ENCODE measurements at places on chromosomes 1 and 21.

DNA sequence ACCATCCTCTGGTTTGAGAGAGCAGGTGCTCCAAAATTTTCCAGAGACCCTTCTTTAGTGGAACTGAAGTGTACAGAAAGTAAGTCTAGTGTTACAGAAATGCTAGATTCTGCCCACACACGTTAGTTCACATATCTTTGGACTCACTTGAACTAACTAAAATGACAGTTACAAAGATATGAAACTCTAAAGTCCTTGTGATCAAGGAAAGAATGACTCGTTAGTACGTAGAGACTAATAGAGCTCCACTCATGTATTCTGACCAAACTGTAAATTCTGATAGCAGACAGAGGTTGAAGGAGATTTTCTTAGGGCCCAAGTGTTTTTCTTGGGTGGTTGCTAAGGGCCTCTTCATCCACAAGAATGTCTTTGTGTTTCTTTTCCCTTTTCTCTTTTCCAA, 491.5 kb upstream of the B3GALT2 start:
- no peak for DNase-seq

GRCh38 chr21:32403201-32403777, 9.2 kb upstream of the EVA1C start:
- no peak for DNase-seq

DNA sequence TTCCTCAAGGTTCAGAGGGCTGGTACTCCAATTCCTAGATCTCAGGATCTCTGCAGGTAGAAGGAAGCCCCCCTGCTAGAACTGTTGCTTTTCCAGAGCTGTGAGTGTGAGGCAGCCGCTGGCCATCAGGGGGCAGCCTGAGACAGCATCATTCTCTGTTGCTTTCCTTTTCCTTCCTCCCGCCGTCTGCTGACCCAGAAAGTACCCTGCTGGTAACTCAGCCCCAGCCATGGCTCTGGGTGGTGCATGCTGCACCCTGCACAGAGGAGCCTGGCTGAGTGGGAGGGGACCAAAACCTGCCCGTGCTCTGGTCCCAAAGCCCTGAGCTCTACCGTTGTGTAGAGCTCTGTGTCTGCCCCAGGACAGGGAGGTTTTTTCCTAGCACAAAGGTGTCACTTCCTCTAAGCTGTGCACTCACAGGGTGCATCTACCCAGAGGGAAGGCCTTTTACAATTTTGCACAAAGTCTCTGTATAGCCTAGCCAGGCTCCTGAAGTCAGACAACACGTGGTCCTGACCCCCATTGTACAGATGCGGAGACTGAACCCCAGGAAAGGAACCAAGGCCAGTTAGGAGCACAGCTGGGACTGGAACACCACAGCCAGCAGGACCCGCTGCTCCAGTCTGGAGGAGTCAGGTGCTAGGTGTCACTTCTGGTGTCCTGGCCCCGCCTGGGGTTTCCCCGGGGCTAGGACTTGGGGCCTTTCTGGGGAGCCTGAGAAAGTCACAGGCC, 5.6 kb upstream of the FAM131C start:
- peak; percentile 71 for DNase-seq

GRCh38 chr1:102191723-102192122, 195.0 kb upstream of the OLFM3 start:
- peak; percentile 2 for DNase-seq

DNA sequence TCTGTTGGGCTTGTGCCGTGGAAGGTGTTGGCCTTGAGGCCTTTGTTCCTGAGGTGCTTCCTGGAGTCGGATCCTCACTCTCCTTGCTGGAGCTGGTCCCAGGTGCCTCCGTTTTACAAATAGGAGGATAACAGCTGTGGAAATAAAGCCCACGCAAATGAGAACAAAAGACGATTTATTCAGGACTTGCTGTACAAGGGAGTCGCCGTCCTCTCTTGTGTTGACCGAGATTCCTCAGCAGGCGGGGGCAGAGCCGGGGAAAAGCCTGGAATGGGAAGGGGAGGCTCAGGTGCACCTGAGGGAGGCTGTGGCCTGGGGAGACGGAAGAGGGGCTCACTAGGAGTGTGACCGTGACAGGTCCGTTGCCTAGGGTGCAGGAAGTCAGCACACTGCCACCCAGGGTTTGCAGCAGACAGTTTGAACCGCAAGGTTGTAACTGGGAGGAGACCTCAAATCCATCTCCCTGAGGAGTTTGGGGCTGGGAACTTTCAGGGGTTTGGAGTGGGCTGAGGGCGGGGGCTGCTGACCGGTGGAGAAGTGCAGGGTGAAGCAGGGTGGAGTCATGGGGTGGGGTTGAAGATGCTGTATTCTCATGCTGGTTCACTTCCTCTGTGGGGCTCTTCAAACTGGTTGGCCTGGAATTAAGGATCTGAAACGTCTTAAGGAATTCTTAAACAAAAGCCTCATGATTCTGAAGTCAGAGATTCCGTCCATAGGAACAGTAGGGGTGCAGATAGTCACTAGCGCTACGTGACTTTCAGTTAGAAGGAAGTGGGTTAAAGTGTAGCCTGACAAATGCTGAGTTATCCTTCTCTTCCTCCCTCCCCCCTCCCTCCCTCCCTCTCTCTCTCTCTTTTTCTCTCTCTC, 2.6 kb upstream of the CSTB start:
- DNase-seq, result peak; percentile 47

DNA sequence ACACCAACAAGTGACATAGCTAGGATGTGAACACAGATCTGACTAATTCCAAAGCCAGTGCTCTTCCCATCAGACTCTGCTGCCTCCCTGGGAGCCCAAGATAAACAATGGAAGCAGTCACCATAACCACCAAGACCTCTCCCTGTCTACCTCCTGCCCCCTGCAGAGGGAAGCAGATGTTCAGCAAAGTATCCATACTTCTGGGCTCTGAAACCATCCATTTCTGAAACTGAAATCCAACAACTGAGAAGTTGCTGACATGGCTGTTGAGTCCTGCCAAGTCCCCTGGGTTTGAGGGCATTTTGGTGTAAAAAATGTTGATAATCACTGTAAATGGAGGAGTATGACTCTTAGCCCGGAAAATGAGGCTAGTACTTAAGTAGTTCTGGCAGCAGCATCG, 102.1 kb downstream of the TYW3 start:
- no peak for DNase-seq

DNA sequence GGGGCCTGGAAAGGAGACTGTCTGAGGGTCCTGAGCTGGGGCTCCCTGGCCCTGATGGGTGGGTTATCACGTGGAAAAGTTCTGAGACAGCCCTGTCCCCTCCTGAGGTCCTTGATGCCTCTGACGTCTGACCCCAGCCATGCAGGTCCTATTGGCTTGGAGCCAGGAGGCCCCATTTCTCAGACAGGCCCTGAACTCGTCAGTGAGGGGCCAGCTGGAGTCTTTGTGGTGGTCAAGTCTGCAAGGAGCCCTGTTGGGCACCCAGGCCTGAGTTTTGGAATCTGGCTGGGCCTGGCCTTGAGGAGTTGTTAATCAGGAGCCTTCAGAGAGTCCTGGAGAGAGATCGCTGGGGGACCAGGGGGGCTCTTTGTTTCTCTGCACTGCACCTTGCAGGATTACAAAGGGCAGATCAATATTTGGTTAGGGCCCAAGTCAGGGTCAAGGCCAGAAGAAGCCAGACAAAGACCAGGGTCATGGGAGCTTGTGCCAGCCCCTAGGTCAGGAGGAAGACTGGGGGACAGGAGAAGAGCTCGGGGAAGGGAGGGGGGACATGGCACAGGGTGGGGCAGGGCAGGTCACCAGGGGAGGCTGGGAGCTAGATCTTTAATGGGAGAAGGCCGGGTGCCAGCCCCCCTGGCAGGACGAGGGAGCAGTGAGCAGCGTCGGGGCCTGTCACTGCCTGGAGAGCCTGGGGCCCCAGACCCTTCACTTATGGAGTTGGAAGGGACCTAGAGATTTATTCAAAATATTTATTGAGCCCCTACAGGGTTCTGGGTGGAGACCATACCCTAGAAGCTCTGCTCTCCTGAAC, 83.2 kb downstream of the PTPRU start:
- DNase-seq, result no peak

GRCh38 chr1:151156515-151156819, at the start of gene TNFAIP8L2:
Gene TNFAIP8L2 (plus strand): TSS chr1:151156649. CDS start chr1:151158698, 2,049 bp downstream.
- no peak for DNase-seq

DNA sequence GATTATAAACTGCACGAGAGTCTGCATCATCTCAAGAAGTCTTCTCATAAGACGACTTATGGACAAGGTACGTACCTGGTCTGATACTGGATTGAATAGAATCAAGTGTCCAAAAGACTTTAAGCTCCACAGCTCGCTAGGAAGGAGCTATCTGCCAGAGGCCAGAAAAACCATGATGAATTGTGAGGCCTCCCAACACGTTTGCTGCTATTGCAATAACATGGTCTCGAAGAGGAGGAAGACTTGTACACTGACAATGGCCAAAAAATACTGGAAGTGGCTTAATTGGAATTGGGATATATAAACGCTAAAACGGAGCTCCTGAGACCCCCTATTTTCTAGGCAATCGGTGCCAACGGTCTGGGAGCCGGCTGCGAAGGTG, 534 bp downstream of the DNAJC28 start:
- DNase-seq, result no peak

DNA sequence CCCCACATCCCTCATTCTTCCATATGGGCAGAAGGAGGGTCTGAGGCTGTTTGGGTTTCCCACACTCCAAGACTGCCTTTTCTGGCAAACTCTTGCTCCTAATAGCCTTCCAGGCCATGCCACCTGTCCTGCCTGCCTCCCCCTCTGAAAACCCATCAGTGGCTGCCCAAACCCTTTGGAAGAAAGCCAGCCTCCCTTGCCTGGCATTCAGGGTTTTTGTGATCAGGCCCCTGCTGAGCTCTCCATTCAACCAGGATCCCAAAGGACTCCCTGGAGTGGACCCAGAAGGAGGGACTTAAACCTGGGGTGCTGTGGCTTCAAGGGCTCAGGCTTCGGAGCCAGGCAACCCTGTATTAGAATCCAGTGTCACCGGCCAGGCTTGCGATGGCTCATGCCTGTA, 4.2 kb upstream of the GUCA2A start:
- DNase-seq, result no peak

- no peak for DNase-seq
Measured at GRCh38 chr21:16069178-16070112, 339.7 kb downstream of the USP25 start.

GRCh38 chr1:56175211-56175610, 404.2 kb downstream of the PLPP3 start:
- no peak for DNase-seq

DNA sequence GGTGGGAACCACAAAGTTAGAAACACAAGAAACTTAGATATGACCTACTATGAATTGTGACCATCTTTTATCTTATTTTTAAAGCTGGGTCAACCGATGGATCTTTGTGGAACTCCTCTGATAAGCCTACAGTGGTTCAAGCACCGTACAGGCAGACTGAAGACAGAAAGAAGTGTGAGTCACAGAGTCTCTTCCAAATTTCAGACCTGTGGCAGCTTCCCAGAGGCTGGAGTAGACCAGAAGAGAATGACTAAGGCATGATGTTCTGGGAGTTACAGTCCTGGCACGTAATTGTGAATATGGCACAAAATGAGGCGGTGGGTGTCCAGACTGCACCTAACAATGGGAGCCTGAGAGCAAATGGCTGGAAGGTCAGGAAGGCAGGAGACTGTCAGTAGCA, 70.0 kb downstream of the LMO4 start:
- no peak for DNase-seq
